ENCODE measurements at places on chromosomes 7 and 10.

DNA sequence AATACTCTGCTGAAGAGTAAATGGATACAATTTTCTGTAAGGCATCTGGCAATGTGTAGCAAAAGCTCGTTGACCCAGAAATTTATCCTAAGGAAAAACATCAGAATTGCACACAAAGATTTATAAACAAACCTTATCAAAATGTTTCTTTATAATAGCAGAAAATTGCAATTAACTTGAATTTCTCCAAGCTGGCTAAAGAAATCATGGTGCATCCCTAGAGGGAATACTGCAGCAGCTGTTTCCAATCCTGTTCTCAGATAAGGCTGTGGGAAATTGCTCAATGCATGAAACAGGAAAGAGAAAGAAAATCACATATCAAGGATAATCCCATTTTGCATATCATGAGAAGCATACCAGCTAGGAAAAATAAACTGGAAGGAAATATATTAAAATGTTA lies 18.7 kb downstream of the TACR2 start:
- no peak for DNase-seq

DNA sequence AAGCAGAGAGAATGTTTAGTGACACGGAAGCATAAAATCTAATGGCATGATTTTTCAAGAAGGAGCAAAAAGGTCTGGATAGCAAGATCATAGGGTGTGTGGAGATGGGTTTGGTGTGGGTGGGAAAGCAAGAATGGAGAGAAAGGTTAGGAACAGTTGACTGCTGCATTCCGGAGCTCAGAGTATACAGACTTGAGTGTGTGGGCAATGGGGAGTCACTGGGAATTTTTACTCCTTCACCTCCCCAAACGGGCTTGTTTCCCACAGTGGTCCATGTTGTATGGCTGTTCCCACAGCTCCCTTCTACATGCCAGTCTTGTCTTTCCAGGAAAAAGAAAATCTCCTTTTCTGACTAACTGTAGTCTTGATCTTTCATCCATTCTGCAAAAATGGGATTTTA lies 122.1 kb downstream of the CDK6 start:
- no peak for DNase-seq

GRCh38 chr7:46026741-46027140 lies 105.7 kb upstream of the IGFBP3 start:
- no peak for DNase-seq

DNA sequence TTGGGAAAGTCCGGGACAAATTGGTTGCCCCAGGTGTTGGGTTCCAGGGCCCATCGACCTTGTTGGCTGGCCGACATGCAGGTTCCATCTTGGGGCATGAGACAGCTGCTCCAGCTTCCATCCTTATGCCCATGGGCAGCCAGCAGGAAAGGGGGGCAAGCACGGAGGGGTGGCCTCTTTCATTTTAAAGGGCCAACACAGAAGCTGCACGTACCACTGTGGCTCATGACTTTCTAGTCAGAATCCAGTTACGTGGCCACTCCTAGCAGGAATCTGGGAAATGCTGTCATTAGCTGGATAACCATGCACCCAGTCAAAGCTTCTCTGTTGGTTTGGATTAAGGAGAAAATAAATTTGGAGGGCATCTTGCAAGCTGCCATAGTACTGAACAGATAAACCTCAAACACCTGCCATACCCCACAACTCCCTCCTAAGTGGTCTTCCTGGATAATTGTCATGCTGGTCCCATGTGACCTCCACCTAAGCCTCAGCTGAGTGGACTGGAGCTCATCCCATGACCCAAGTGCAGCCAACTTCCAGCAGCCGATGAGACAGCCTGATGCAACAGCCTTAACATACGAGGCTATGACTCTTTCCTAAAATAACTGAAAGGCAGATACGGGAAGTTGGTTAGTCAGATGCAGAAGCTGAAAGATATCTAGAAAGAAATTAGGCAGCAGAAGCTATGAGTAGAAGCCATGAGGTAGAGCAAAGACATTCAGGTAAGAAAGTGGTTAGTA lies 21.4 kb upstream of the GSDME start:
- no peak for DNase-seq

- DNase-seq, result no peak
Measured at GRCh38 chr7:157930441-157930840, 593.6 kb downstream of the DNAJB6 start.

GRCh38 chr7:148276314-148277041 lies 314.1 kb upstream of the C7orf33 start:
- no peak for DNase-seq

- DNase-seq, result no peak
Measured at GRCh38 chr10:6019010-6019782, 41.9 kb upstream of the IL15RA start.

GRCh38 chr7:77753173-77753572 lies 45.1 kb downstream of the TMEM60 start:
- DNase-seq, result no peak

- no peak for DNase-seq
Measured at GRCh38 chr10:67331121-67331910, 364.7 kb downstream of the CTNNA3 start.

DNA sequence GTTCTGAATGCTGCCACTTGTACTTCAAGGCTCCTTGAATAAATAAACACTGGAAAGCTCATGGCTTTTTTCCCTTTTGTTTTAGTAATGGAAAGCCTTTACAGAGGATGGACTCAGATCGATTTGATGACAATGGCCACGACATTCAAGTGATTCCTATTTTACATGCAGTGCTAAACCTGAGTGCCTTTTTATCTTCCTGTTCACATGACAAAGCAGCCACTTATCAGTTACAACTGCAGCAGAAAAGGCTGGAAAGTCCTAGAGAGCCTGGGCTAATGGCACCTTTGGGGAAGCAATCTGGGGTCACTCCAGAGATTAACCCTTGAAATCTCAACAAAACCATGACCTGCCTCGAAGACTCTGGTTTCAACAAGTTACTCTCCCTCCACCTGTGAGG lies 249.0 kb upstream of the AUTS2 start:
- no peak for DNase-seq

DNA sequence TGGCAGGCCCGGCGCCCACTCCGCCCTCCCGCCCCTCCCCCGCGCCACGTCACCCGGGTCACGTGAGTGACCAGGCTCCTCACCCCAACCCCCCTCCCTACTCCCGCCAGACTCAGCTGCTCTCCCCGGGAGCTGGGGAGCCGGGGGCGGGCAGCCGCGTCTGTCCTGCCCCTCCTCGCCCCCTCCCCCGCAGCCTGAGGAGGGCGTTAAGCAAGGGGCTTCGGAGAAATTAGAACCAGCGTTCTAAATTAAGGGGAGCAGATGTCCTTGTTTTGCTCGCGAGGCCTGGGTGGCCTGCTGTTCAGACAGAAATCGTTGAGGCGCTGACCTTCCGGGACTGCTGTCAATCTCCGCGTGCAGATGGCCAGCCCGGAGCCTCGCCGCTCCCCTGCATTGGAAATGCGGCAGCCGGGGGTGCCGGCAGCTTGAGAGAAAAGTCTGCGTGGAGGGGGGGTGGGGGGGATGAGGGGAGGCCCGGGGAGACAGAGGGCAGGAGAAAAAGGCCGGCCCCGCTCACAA lies 102.2 kb upstream of the ZNF438 start:
- peak; percentile 92 for DNase-seq

DNA sequence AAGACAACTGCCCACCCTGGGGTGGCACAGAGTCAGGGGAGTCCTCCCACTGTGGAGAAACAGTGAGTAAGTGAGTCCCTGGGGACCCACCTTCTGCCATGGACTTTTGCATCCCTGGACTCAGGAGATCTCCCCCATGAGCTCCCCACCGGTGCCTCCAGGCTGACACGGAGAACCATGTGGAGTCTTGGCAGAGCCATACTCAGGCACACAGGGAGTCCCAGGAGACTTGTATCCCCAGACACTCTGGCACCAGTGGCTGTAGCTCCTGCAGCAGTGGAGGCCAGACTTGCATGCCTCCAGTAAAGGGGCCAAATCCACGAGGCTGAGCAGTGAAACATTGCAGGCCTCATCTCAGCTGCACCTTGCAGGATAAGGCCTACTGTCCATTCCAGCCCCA lies 791.4 kb downstream of the PCDH15 start:
- DNase-seq, result peak; percentile 52

DNA sequence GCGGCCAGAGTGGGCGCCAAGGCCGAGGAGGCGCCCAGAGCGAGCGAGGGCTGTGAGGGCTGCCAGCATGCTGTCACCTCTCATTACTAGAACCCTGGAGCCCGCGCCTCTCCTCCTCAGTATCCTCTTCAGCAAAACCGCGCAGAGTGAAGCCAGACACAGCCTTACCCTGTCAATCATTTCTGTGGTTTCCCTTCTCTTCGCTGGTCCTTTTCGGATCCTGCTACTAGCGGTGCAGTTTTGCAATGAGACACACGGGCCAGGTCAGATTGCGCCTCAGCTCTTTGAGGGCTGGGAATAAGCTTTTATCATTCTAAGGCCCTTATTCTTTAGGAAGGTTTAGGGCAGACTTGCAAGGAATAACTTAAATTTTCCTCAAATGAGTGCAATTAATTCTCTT lies 55.5 kb upstream of the FAM171A1 start:
- DNase-seq, result no peak

- no peak for DNase-seq
Measured at GRCh38 chr7:44280993-44281721, 44.2 kb downstream of the CAMK2B start.

- no peak for DNase-seq
Measured at GRCh38 chr7:79770063-79770462, 316.6 kb upstream of the MAGI2 start.

DNA sequence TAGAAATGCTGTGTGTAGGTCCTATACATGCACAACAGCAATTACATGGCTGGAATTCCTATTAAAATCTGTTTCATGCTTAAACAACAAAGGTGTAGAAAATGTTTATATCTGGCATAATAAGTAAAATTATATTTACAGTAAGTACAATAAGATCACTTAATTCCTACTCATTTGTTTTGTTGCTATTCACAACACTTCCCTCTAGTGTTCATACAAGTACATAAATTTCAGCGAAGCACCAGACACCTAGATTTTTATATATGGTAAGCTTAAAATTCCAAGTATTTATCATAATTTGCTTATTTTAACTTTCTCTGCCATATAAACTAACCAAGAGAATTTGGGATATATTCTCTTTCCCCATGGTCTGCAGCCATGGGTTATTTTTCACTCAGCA lies 51.8 kb upstream of the ANK3 start:
- no peak for DNase-seq

DNA sequence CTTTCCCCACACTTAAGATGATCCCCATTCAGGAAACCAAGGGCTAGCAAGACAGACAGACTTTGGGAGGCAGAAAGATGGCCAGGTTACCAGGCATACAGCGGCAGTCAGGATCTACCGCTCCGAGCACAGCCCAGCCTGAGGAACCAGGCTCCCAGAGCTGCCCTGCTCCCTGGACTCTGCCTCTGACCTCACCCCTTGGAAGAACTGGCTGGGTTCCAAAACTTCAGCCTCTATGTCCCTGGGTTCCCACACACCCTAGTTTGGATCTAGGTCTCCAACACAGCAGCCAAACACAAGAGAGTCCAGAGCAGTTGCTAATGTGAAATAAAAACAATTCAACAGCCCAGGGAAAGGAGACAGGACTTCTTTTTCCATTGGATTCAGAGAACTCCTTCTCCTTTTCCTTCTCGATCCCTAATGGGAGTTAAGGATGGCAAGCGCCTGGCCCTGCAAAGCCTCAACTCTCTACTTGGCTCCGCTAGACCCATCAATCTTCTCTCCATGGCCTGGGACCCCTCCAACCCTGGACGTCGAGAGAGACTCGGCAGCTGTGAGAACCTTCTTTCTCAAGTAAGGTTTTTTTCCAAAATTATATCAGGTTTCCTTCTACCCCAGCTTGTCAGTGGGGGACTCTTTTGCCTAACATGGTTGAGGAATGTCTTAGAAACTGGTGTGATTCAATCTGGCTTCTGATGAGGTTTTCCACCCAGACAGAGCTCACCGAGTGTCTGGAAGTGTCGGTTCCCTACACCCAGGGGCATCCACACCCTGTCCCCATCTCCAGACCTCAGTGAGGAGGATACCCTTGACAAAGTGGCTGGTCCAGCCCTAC lies 219.6 kb downstream of the KCNMA1 start:
- no peak for DNase-seq

DNA sequence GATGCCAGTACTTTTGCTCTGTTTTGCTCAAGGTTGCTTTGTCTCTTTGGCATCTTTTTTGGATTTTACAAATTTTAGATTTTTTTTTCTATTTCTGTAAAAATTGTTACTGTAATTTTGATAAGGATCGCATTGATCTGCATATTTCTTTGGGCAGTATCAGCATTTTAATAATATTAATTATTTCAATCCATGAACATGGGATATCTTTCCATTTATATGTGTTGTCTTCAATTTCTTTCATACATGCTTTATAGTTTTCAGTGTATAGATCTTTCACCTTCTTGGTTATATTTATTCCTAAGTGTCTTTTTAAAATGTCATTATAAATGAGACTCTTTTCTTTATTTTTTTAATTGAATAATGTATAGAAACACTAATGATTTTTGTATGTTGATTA lies 301.6 kb upstream of the SEMA3D start:
- no peak for DNase-seq

DNA sequence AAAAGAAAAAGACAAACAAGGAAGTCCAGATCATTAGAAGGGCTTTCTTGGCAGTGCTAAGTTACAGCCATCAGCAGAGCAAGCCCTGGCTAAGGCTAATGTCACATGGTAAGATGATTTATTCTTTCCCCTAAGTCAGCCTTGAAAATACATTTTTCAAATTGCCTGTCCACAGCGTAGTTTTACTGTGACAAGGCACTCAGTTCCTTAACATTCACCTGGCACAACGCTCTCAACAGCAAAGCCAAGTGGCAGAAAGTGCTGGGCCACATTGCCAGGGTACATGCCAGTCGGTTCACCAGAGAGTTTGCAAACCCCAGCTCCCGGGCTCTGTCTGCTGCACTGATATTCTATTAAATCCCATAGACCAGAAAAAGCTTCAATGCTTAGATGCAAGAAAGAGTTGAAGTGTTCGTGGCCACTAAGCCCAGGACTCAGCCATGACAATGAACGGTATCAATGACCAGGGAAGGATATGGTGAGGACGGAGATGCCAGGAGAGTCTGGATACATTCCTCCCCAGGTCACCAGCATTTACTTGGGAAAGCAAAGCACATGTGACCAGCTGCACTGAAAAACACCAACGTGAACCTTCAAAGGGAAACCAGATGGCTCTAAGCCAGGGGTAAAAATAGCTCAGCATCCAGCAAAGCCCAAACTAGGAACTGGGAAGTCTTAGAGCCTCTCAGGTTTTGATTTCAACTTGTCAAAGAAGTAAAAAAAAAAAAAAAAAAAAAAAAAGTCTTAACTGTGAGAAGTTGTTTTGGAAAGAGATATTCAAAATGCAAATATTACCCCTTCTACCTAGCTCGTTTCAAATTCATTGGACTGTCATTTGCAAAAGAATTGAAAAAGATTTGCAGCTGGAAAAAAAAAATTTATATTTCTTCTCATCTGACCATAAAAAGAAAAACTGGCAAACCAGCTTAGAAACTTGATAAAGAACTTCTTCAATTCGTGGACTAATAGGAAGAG lies 23.9 kb upstream of the MPP7 start:
- DNase-seq, result no peak

GRCh38 chr10:20407357-20407756 lies 489.8 kb downstream of the NEBL start:
- DNase-seq, result no peak

DNA sequence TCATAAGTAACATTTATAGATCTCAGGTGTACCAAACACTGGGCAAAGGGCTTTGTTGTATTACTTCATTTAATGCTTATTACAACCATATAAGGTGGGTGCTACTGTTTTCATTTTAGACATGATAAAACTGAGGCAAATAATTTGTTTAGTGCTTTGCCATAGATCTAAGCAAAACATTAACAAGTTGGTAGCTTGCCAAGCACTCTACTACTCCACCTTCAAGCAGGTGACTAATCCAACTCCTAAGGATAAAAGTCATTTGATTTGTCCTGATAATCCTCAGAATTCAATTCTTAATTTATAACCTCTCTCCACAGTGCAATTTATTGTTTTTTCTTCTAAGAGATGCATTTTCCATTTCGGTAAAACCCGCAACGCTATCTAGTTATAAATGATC lies 646.4 kb downstream of the GRM8 start:
- no peak for DNase-seq
